ENCODE measurements at places on chromosomes 16 and 17.

- no peak for DNase-seq
These were observed 188.8 kb downstream of the CCDC182 start for GRCh38 chr17:57556320-57556719.

DNA sequence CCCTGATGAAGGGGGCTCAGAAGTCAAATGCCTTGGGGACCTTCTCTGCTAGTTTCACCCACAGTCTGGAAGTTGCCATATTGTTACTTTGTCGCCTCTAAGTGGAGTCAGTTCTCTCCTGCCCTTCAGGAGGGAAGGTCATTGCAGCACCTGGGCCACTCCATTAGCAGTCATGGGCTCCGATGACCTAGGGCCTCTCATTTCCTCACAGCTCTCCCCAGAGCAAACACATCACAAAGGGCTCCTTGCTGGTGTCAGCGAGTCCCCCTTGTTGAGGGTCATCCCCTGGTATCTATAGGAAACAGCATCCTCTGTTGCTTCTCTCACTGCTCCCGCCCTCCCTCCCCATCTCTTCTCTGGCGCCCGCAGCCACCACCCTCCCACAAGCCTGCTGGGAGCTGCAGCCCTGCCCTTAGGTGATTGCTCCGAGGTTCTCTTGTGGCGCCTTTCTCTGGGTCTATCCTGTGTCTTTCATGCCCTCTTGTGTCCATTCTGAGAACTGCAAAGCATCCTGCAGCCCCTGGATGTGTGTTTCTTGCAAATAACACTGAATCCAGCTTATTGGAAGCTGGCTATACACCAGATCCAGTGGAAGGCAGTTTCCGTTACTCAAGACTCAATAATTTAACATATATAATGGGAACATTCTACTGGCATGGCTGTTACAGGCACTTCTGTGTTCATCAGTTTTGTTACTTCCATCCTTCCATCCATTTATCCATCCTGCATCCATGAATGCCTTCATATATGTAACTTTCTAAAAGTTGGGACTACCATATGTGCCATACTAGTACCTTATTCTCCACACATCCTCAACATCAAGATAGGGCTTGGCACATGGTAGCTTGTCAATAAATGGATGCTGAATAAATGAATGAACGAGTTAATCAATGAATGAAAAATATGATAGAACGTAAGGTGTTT is 21.2 kb downstream of the PDILT start:
- DNase-seq: peak; percentile 39

GRCh38 chr16:64749346-64749745 is 372.5 kb downstream of the CDH11 start:
- DNase-seq: no peak

DNA sequence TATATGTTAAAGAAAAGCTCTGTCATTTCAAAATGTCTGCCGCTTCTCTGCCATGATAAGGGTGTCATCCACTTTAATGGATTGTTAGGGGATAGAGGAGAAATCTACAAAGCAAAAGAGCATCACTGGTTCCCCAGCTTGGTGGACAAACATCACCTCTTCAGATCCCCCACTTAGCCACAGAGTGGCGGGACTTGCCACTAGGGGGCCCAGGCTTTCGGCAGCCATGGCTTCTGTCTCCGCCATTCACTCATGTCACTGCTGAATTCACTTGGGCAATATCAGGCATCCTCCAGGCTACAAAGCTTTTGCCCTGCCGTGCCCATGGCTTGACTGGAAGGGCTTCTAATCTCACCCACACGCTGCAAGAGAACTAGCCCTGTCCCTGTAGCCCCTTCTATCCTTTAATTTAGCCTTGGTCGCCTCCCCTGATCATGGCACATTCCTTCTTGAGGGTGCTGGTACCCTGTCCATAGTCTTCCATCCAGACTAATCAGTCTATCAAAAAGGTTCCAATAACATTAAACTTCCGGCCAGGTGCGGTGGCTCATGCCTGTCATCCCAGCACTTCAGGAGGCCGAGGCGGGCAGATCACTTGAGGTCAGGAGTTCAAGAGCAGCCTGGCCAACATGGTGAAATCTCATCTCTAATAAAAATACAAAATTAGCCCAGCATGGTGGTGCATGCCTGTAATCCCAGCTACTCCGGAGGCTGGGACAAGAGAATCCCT is 34.7 kb downstream of the SBK1 start:
- DNase-seq: peak; percentile 71

- no peak for DNase-seq
These were observed 14.2 kb downstream of the LGALS3BP start for GRCh38 chr17:78965491-78965924.

GRCh38 chr17:27366437-27366836 is 72.5 kb downstream of the WSB1 start:
- DNase-seq: no peak
